ENCODE measurements at places on chromosomes 13 and 19.

GRCh38 chr19:40920300-40921004, 38.4 kb upstream of the CYP2A7 start:
- no peak for DNase-seq

GRCh38 chr19:4774136-4774535, 17.4 kb upstream of the FEM1A start:
- no peak for DNase-seq

DNA sequence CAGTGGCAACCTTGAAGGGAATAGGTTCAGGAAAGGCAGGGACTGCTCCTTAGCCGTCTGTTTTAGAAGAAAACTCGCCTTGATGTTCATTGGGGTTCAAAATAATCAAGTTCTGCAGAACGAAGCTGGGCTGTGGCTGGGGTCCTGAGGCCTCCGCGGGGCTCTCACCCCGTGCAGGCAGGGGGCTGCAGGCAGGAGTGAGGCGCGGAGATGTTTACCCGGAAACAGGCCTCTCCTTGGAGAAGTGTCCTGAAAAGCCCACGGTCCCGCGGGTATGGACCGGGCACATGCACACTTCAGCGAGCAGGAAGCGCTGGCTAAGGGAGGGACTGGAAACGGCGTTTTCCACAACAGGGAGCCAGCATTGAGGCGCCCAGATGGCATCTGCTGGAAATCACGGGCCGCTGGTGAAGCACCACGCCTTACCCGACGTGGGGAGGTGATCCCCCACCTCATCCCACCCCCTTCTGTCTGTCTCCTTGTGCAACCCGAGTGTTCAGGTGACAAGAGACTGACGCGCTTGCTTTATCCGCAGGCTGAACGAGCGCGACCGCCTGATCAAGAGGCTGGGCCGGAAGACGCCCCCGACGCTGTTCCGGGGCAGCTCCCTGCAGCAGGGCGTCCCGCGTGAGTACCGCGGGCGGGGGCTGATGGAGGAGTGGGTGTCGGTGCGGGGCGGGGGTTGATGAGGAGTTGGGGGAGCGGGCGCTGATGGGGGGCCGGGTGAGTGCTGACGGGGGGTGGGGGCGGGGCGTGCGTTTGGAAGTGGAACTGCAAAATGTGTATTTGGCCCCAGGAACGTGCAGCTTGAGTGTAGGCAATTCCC, 39.6 kb downstream of the SHISA2 start:
- no peak for DNase-seq

- DNase-seq: no peak
Measured at GRCh38 chr13:109036078-109036780, 406.8 kb downstream of the MYO16 start.

DNA sequence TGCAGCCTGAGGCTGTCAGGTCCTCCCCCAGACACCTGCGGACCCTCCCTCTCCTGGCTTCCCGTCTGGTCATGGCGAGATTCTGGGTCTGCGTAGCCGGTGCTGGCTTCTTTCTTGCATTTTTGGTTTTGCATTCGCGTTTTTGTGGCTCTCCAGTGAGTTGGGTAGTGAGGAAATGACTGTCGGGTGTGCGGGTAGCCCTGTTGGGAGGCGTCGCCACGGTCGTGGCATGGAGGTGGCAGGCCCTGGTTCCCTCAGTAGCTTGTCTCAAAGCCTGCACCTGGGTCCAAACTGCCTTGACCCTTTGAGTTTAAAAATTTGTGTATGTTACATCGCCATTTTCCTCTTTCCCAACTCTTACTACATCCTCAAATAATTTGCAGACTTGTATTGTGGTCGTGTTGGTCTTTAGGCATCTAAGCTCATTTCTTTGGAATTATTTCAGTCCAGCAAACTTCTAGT, 344 bp downstream of the NHLRC3 start:
- no peak for DNase-seq

DNA sequence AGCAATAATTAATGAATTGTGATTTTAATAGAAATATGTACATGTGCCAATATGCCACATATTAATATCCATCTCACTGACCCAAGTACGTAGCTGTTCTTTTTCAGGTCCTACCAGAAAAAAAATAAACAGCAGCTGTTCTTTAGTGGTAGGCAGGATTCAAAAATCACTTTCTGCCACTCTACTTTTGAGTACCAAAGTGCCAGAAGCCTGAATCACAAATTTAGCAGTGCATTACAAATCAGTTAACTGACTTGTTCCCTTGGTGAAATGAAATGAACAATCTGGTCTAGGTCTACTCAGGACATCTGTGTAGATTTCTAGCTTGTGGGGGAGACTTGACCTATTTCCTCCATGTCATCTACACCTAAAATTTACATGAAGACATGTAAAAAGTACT, 775.5 kb upstream of the GPC6 start:
- DNase-seq: no peak

DNA sequence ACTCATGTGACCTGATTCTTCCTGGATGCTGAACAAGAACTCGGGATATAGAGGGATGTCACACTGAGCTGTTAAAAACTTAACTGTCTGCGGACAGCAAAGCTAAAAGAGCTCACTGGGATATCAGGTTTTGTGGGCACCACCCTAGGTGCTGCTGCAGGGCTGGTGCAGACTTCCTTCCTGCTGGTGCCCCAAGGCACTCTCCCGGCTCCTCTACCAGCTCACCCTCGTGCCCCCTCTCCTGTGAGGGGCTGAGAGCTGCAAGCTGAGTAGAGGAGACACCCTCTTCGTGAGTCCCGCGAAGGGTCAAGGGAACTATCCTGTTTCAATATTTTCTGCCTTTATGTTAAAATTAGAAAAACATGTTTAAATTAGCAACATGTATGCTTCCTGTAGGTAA, 1475.7 kb downstream of the EFNB2 start:
- DNase-seq: no peak

- DNase-seq: no peak
Measured at GRCh38 chr13:71460211-71460610, 406.8 kb downstream of the DACH1 start.

DNA sequence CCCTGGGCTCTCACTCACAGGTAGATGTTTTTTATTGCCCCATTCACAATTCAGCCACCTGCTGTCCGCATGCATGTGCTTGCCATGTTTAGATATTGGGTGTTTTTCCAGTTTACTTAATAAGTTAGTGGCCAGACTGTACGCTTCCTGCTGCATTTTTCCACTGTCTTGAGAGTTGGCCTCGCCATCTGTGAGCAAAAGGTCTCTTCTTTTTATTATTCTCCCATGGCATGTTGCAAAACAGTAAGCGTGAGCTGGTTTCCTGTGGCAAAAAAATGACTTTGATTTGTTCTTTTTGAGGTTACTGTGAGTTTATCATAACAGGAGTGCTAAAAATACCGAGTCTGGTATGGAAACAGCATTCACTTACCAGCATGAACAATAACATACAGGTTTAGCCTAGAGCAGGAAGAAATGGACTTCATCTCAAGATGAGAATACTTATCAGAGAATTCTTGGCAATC, 46.0 kb downstream of the SAE1 start:
- no peak for DNase-seq

DNA sequence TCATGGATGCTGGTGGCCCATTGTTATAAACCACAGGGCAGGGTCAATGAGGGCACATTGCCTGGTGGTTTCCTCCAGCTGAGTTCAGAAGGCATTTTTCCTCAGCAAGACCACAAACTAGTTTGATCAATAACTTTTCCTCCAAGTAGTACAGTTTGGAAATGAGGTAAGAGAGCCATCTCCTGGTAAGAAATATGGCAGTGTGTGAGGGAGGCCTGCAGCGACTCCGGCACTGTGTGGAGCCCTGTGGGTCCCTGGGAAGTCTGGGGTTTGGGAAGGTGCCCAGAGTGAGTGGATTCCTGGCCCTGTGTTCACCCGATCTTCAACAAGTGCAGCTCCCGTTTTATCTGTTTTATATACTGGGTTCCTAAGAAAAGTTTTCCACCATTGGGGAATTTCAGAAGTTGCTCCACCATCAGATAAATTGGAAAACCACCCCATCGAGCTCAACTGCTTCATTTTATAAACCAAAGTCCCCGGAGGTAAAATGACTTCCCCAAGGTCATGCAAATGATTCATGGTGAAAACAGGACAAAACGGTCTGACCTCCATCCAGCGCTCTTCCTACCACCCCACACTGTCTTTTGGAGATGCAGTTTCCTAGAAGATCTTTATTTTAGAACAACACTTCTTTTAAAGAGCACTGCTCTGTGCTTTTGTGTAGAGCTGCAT, 148.4 kb downstream of the KATNAL1 start:
- no peak for DNase-seq

- no peak for DNase-seq
Measured at GRCh38 chr19:35022460-35022859, 7.8 kb upstream of the SCN1B start.

- DNase-seq: peak; percentile 1
Measured at GRCh38 chr13:19634256-19634740, 839 bp downstream of the MPHOSPH8 start.

GRCh38 chr19:7872306-7873204, 1.6 kb downstream of the PRR36 start:
- DNase-seq: no peak

GRCh38 chr13:32695602-32696250, 109.5 kb downstream of the PDS5B start:
- DNase-seq: no peak

- no peak for DNase-seq
Measured at GRCh38 chr13:90483906-90484305, 863.6 kb upstream of the MIR17HG start.

DNA sequence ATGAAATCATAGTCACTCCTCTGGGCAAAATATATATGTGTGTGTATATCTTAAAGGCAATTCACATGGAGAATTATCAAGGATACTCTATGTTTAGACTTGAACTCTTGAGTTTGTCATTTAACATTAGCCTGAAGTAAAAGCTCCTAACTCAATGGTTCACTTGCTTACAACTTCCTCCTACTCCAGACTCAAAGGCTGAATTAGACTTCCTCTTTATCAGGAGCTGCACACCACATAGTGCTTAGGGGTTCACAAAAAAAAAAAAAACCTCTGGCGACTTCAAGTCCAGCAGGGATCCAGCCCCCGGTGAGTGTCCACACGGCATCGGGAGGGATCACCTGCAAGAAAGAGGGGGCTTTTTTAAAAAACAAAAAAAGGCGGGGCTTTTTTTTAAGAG, 68.2 kb upstream of the LSM14A start:
- DNase-seq: no peak

DNA sequence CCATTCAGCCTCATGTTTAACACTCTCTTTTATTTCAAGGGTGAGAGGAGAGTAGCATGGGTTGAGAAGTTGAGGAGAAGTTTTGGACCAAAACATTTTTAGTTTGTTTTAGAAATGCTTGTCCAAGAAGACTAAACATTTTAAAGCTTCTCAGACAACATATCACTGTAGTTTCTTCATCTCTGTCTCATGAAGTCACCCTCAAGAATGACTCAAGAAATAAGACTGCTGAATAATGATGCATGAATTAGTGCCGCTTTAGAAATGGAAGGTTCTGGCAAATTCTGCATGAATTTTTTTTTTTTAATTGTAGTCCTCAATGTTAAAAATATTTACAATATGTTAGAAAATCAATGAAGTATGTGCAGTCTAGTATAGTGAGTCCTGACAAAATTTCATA, 422.7 kb upstream of the ARGLU1 start:
- DNase-seq: no peak

GRCh38 chr13:50757008-50757407, 86.5 kb downstream of the DLEU7 start:
- no peak for DNase-seq

GRCh38 chr13:97758317-97758716, 195.2 kb upstream of the IPO5 start:
- DNase-seq: no peak

DNA sequence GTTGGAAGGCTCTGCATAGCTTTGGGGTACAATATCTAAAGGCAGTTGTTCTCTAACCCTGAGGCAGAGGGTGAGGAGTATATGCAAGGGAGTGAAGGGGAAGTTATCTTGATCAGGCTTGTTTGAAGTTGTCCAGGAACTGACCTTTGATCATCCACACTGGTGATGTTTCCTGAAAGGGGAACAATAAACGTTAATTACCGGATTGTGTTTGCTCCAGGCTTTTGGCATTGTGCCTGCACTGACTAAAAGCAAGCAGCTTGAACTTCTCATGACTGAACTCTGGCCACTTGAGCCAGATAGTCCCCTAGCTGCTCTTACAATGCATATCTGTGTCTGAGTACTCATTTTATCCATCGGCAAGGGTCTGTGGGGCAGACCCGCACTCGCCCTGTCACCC, 27.0 kb upstream of the ZNF726 start:
- no peak for DNase-seq

- DNase-seq: no peak
Measured at GRCh38 chr13:99813336-99814095, 158.1 kb downstream of the ZIC5 start.

DNA sequence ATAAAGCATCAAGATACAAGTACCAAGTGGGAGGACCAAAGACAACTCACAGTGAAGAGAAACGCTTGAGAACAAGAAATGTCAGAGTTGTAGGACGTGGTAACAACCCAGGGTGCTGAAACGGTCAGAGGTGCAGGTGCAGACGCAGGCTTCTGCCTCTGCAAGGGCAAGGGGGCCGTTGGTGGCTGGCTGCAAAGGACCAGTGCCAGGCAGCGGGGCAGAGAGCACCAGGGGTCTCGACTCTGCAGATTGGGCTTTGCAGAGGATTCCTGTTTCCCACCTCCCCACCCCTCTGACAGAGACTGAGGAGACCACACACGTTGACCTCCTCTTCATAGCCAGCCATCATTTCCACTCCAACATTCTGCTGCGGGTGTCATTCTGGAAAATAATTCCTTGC, 38.3 kb downstream of the RAB20 start:
- DNase-seq: no peak

DNA sequence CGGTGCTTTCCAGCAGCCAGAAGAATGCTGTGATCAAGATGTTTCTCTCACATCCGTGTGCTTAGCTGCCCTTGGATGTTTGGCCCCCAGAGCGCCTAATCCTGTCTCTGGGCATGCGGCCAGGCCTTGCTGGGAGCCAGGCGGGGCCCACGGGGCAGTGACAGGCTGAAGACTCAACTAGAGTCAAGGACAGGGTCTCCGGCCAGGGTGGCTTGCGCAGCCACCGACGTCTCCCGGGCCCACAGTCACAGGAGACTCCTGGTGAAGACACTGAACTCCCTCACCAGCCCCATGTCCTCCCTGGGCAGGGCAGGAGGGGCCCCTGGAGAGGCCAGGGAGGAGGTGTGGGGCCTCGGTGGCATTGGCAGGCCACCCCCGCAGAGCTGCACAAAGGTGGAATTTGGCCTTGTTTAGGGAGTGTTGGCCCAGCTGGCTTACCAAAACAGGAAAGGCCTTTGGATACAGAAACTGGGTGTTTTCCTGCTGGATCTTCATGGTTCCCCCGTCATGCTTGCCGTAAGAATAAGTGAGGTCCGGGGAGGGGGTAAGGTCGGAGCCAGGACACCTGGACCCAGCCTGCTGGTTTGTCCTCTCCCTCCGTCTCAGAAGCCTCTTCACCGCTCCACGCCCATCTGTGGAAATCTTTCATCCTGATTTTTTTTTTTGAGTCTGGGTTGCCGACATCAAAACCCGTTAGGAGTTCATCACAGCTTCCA, 10.0 kb upstream of the NDUFS7 start:
- DNase-seq: no peak

GRCh38 chr19:49658139-49658517, 7.5 kb downstream of the IRF3 start:
- DNase-seq: no peak

DNA sequence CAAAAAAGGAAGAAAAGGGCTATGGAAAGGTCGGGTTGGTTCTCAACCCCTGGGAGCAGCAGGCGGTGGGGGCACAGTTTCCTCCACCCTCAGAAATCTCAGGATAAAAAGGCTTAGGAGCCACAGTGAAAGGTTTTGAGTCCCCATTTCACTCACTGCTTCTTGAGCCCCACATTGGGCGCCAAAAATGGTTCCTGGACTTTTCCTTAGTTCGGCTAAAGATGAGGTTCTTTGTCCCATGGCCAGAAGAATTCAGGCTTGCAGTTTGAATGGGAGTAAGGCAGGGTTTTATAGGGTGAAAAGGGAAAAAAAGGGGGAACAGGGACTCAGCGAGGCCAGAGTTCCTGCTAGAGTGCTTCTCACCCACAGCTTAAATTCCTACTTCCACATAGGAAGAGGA, 179.5 kb downstream of the GGACT start:
- DNase-seq: no peak
